ENCODE measurements at places on chromosomes 1 and 21.
A peak's percentile ranks its signal among the peaks of the same experiment; 100 is the strongest.

DNA sequence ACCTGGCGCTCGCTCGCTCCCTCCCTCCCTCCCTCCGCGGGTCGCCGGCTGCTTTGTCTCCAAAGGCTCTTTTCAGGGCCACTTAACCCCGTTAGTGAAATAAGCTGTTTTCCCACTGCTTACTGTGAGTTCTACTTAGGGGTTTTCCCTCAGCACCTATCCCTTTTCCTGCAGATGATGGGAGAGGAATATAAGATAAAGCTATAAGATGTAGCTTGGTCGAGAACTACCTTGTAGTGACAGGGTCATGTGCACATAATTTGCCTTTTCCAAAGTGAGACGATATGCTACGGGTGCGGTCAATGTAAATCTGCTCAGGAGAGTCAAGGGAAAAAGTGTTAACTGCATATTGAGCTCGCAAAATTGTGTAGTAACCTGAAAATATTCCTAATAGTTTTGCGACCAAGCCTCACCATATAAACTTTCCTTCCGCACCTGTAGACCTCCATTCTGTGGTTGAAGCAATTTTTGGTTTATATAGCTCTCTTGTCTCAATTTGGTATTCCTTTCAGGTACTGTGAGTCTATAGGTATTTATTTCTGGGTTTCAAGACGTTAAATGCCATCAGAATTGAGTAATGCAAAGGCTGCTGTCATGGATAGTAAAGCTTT, 55.8 kb upstream of the BOLA1 start:
- DNase-seq = no peak

DNA sequence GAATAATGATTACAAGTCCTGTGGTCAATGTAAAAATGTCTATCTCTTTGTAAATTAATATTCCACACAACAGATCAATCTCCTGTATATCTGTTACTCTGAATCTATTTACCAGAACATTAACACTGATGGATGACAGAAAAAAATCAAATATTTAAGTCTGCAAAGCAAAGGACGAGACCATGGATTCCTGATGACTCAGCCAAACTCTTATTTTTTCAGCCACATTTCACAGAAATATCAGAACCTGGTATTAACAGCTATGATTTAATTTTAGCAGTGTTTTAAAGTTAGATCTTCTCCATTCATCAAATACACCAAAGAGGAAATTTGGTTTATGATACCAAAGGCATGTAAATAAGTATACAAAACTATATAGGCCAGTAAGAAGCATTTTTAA, 46.1 kb downstream of the FAF1 start:
- DNase-seq = no peak

DNA sequence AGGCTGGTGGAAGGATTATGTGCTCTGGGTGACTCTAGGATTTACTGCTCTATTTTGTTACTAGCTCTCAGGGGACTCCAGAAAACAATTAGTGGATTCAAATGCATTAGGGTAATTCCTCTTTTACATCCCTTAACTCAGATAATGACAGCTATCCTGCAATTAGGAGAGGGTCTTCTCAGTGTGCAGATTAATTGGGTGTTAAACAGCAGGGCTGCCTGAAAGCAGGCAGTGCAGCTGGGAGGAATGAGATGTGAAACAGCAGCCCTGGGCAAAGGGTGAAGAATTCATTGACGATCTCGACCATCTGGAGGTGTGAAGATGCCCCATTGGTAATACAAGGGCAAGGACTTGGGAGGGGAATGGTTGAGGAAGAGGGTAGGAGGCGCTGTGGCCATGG, 66.1 kb downstream of the HTR6 start:
- no peak for DNase-seq

DNA sequence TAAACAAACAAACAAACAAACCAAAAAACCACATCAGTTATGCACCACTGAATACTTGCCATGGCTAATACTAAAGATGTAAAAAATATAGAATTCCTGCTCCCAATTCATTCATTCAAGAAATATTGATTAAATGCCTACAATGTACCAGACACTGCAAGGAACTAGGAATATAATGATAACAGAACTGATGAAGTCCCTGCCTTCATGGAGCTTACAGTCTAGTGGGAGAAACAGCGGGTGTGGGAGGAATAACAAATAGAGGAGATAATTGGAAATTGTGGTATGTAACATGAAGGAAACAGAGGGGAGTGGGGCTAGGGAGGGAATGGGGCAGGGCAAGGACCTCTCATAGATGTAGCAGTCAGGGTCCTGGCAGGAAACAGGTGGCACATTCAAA, 58.6 kb upstream of the NBL1 start:
- no peak for DNase-seq

DNA sequence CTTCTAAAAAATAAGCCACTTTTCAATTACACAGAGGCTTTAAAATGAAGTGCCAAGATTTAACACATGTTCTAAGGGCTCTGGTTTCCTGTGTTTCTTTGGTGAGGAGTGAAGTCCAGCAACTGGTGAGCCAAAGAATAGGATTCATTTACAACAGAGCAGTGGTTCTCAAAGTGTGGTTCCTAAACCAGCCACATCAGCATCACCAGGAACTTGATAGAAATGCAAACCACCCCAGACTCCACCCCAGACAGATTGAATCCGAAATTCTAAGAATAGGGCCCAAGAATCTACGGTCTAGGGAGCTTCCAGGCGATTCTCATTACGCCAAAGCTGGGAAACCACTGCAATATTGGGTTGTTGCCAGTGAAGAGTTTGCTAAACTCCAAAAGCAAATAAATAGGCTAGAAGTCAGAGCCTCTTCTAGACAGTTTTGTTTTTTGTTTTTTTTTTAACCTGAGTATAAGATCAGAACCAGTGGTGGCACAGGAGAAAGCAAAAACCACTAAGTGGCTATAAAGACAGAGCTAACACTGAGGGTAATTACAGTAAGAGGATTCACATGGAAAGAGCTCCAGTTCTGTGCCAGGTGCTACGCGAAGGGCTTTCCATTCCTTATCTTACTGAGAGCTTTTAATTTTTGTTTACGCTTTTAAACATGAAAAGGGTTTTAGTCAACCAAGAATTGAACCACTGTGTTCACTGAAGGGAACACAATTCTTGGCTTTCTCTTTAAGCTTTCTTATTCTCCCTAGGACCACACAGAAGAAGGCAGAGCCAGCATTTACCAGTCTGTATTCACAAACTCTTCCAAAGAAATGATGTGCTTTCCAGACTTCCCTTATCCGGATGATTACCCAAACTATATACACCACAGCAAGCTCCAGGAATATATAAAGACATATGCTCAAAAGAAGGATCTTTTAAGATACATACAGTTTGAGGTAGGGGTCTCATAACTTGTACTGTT, 42.4 kb upstream of the FMO2 start:
- DNase-seq = peak; percentile 67

All from tibial artery (tissue), 4 donors.